ENCODE measurements at places on chromosomes 13 and 19.

DNA sequence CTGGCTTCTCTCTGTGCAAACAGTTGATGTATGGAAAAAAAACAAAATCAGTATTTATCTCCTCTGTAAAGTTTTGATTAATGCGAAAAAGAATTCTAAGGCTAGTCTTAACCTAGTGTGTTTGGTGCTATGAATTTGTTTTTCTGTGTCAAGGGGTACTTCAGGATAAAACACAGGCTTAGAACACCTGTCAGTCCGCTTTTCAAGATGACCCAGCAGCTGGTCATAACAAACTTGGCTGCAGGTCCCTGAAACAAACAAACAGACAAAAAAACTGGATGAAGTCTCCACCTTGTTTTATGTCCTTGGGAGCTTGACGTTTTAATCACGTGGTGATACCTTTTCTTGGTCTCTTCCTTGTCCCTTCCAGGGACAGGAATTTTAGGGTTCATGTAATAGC is 689.3 kb downstream of the UQCRFS1 start:
- DNase-seq: no peak

DNA sequence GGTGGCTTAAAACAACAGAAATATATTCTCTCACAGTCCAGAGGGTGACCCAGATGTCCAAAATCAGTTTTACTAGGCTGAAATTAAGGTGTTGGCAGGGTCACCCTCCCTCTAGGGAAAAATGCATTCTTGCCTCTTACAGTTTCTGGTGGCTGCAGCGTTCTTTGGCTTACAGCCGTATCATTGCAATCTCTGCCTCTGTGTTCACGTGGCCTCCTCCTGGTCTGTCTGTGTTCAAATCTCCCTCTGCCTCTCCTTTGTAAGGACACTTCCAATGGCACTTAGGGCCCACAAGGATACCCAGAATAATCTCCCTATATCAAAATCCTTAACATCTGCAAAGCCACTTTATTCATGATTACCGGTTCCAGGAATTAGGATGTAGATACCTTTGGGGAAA is 21.1 kb downstream of the KCTD12 start:
- DNase-seq: no peak

DNA sequence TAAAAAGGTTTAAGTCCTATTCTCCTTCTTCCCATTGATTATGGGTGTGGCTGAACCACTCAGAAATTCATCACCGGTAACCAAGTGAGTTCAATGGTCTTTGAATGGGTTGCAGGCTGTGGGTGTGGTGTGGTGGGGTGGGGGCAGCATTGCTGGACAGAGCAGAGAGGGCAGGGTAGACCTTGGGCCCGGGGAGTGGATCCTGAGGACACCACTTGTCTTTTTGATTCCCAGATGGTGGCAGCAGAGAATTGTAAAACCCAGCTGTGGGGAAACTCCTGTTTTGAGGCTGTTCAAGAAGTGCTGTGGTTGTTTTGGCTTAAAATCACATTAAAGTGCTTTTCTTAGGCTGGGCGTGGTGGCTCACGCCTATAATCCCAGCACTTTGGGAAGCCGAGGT is 45.8 kb upstream of the RGCC start:
- no peak for DNase-seq

DNA sequence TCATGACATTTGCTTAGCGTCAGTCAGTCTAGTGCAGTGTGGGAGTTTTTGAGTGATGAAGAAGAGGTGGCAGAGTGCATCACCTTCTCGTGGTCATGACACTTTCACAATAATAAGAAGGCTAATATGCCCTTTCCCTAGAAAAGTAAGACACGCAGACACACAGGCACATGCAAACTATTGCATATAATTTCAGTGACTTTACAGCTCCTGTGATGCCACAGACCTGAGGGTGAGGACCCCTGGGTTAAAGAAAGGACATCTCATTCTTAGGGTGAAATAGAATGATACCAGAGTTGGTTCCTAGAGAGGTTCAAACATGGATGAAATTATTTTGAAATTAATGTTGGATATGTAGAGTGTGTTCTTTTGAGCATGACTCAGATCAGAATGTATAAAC is 300.3 kb downstream of the GPC5 start:
- DNase-seq: no peak

GRCh38 chr19:14325134-14325533 is 56.1 kb upstream of the ADGRE5 start:
- no peak for DNase-seq

DNA sequence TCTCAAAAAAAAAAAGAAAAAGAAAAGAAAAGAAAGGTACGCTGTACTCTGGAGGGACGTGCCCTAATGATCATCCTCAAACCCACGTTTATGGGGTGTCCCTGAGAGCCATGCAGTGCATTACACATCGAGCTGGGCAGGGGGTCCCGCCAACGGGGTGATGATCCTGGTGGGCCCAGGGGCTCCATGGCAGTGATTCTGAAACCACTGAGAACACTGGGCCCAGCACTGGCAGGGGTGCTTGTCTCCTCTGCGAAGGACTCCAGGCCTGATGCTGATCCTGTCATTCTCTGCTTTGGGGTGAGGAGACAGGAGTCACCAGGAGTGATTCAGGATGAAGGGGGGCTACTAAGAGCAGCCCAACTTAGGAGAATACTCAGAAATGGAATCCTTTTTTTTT is 18.7 kb downstream of the MOB3A start:
- DNase-seq: no peak

GRCh38 chr19:48351341-48351752 is 12.4 kb downstream of the TMEM143 start:
- peak; percentile 45 for DNase-seq

DNA sequence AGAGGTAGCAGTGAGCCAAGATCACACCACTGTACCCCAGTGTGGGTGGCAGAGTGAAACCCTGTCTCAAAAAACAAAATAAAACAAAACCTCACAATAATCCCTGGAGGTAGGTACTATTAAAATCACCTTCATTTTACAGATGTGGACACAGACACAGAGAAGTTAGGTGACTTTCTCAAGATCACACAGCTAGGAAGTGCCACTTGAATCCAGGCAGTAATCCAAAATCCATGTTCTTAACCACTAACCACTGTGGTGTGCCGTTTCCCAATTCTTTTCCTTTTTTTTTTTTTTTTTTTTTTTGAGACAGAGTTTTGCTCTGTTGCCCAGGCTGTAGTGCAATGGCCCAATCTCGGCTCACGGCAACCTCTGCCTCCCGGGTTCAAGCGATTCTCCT is 9.0 kb downstream of the PPP1R14A start:
- DNase-seq: no peak
